ENCODE measurements at places on chromosomes 12 and 14.

- H3K27ac ChIP-seq: peak overlapping the region; percentile 89
- no peaks in the 10 kb centered on the region for H3K27me3 ChIP-seq
- no peaks in the 10 kb centered on the region for H3K36me3 ChIP-seq
- DNase-seq: no peak
- peaks cover 21% of the 10 kb centered on the region for H3K4me1 ChIP-seq
- H3K4me3 ChIP-seq: peak overlapping the region; percentile 37
Observed at GRCh38 chr14:102138961-102139285, 774 bp upstream of the WDR20 start.

- DNase-seq: no peak
- H3K36me3 ChIP-seq: no peaks in the 10 kb centered on the region
- no peaks in the 10 kb centered on the region for H3K27me3 ChIP-seq
- peaks cover 16% of the 10 kb centered on the region for H3K4me1 ChIP-seq
- no peak overlapping the region for H3K4me3 ChIP-seq
Observed at GRCh38 chr12:91419809-91420208, 237.2 kb upstream of the DCN start.

DNA sequence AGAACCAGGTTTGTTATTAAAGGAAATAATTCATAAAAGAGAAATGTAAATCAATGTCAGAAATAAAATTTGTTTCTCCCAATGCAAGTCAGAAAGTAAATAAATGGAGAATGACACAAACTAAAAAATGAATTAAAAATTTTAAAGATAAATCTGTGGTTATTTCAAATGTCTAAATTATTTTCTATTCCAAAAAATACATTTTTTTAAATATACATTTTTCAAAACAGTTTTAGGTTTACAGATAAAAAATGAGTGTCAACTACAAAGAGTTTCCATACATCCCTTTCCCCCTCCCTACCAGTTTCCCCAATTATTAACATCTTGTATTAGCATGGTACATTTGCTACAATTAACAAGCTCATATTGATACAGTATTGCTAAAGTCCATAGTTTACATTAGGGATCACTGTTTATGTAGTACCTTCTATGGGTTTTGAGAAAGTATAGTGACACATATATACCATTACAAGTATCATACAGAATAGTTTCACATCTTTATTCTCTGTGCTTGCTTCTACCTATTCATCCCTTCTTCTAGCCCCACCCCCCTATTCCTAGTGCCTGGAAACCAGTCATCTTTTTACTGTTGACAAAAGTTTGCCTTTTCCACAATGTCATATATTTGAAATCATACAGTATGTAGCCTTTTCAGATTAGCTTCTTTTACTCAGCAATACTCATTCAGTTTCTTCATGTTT lies 104.2 kb downstream of the RALGAPA1 start:
- DNase-seq: no peak
- H3K36me3 ChIP-seq: no peaks in the 10 kb centered on the region
- H3K27me3 ChIP-seq: no peaks in the 10 kb centered on the region
- no peak overlapping the region for H3K27ac ChIP-seq
- H3K4me3 ChIP-seq: no peak overlapping the region

GRCh38 chr14:31960039-31960438 lies 117.1 kb upstream of the ARHGAP5 start:
- H3K27ac ChIP-seq: no peak overlapping the region
- H3K36me3 ChIP-seq: no peaks in the 10 kb centered on the region
- no peaks in the 10 kb centered on the region for H3K27me3 ChIP-seq
- H3K4me3 ChIP-seq: no peak overlapping the region
- DNase-seq: no peak
- H3K4me1 ChIP-seq: no peaks in the 10 kb centered on the region

DNA sequence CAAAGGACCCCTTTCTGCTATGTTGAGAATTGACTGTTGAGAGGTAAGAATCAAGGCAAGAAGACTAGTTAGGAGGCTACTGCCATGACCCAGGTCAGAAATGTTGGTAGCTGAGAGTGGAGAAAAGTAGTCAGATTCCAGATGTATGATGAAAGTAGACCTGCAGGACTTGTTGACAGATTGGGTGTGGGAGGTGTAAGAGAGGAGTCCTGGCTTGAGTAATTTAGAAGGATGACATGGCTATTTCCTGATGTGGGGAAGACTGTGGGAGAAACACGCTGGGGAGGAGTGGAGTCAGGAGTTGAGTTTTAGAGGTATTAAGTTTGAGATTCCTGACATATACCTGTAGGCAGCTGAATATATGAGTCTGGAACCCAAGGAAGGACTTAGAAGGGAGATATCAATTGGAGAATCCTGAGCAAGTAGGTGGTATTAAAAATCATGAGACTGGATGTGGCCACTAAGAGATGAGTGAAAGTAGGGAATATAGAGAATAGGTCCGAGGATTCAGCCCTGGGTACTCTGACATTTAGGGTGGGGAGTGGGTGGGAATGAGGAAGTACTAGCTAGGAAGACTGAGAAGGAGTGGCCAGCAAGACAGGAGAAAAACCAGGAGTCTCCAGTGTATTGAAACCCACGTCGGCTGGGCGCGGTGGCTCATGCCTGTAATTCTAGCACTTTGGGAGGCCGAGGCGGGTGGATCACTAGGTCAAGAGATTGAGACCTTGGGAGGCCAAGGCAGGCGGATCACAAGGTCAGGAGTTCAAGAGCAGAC lies 12.6 kb upstream of the DDX47 start:
- no peaks in the 10 kb centered on the region for H3K36me3 ChIP-seq
- H3K4me1 ChIP-seq: peaks cover 4% of the 10 kb centered on the region
- H3K27ac ChIP-seq: no peak overlapping the region
- no peaks in the 10 kb centered on the region for H3K27me3 ChIP-seq
- no peak for DNase-seq

DNA sequence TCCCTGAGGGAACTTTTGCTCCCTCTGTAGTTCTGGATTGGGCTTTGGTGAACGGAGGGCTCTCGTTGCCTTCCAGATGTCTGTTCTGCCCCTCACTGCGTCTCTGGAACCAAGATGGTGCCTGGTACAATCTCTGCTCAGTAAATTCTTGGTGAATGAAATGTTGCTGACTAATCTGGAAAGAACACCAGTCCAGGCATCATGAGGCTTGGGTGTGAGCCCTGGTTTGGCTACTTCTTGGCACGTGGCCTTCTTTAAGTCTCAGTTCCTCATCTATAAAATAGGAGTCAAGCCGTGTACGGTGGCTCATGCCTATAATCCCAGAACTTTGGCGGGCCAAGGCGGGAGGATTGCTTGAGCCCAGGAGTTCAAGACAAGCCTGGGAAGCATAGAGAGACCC lies 4.3 kb downstream of the HHIPL1 start:
- peaks cover 25% of the 10 kb centered on the region for H3K27me3 ChIP-seq
- peaks cover 11% of the 10 kb centered on the region for H3K4me1 ChIP-seq

- H3K4me3 ChIP-seq: no peak overlapping the region
- no peaks in the 10 kb centered on the region for H3K36me3 ChIP-seq
- H3K27ac ChIP-seq: peak overlapping the region; percentile 25
- no peaks in the 10 kb centered on the region for H3K27me3 ChIP-seq
- H3K4me1 ChIP-seq: peaks cover 9% of the 10 kb centered on the region
Observed at GRCh38 chr12:111761706-111762105, 5.0 kb upstream of the ALDH2 start.

- H3K27me3 ChIP-seq: no peaks in the 10 kb centered on the region
- H3K27ac ChIP-seq: no peak overlapping the region
- H3K4me1 ChIP-seq: no peaks in the 10 kb centered on the region
Observed at GRCh38 chr14:54387328-54387727, 9.5 kb upstream of the CDKN3 start.

DNA sequence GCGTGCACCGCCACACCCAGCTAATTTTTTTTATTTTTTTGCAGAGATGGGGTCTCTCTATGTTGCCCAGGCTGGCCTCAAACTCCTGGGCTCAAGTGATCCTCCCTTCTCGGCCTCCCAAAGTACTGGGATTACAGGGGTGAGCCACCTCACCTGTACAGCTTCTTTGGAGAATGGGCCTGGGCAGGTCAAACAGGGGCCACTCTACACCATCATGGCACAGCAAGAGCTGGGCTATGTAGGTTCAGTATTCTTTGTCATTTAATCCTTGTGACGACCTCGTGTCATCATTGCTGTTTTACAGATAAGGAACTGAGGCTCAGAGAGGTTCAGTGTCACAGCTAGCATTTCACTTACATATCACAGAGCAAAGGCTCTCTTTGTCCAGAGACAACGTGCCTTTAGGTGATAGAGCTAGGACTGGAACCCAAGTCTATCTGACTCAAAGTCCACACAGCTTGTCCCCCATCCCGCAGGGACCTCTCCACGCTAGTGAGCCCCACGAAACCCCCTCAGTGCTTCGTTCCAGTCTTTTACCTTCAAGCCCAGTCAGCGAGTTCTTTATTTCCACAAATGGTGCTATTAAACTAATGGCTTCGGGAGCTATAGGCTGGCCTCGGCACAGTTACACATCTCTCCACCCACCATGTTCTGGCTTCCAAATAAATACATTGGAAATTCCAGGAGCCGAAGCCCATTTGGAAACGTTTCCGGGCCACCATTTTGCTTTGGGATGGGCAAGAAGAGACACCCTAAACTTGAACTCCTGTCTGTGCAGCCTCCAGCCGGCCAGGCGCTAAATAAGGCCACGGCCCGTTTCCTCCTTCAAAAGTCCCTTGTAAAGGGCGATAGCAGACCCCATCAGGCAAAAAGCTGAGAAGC lies 660 bp upstream of the MAP1LC3B2 start:
- H3K4me1 ChIP-seq: peaks cover 19% of the 10 kb centered on the region
- no peak for DNase-seq
- no peaks in the 10 kb centered on the region for H3K36me3 ChIP-seq
- H3K27me3 ChIP-seq: no peaks in the 10 kb centered on the region

DNA sequence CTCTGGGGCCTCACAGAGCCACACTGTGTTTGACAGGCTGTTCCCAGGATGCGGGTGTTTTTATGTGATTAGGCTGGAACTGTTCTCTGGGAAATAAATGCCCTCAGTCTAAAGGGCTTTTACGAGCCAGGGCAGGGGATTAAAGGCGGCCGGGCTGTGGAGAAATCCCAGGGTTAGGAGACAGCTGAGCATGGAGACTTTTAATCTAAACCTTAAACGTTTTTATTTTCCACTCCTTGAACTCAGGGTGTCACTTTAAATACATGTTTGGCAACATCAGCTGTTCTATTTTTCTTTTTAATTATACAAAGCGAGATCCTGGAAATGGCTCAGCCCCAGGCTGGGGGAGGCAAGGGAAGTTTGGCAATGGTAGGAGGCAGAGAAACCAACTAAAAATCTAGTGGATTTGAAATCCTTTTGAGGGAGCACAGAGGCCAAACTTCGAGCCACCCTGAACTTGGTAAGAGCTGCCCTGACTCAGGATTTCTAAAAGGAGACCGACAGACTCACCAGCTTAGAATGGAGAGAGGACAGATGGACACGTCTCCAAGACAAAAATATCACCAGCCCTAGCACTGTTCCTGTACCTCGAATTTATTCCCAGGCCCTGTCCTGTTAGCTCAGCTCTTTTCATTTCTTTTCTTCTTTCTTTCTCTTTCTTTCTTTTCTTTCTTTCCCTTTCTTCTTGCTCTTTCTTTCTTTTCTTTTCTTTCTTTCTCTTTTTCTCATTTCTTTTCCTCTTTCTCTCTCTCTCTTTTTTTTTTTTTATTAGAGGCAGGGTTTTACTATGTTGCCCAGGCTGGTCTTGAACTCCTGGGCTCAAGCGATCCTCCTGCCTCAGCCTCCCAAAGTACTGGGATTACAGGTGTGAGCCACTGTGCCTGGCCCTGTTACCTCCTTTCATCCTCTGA lies 15.8 kb upstream of the ORAI1 start:
- H3K4me3 ChIP-seq: no peak overlapping the region
- no peaks in the 10 kb centered on the region for H3K36me3 ChIP-seq
- H3K27ac ChIP-seq: peak overlapping the region; percentile 72
- peak; percentile 40 for DNase-seq
- H3K4me1 ChIP-seq: peaks cover 13% of the 10 kb centered on the region

- H3K36me3 ChIP-seq: no peaks in the 10 kb centered on the region
- H3K4me1 ChIP-seq: peaks cover 4% of the 10 kb centered on the region
- peak overlapping the region; percentile 76 for H3K27ac ChIP-seq
- peak overlapping the region; percentile 33 for H3K4me3 ChIP-seq
- DNase-seq: peak; percentile 84
- H3K27me3 ChIP-seq: no peaks in the 10 kb centered on the region
Observed at GRCh38 chr12:630656-631632, 32.3 kb downstream of the NINJ2 start.

DNA sequence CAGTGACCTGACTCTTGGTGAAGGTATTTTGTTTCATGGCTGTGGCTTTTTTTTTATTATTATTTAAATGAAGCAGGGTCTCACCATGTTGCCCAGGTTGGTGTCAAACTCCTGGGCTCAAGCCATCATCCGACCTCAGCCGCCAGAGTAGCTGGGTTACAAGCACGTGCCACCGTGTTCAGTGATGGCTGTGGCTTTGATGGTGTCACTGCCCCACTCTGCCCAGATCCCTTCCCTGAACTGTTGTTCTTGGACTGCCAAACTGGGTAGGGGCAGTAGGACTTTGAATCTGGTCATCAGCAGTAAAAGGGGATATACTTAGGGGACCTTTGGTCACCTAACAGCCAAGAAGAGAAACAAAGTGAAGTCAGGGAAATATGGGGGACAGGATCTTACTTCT lies 19.4 kb downstream of the B4GALNT3 start:
- H3K4me1 ChIP-seq: no peaks in the 10 kb centered on the region
- no peaks in the 10 kb centered on the region for H3K27me3 ChIP-seq
- H3K36me3 ChIP-seq: no peaks in the 10 kb centered on the region
- DNase-seq: no peak
- no peak overlapping the region for H3K4me3 ChIP-seq

GRCh38 chr12:129049917-129050316 lies 196.6 kb downstream of the GLT1D1 start:
- no peaks in the 10 kb centered on the region for H3K36me3 ChIP-seq
- H3K4me1 ChIP-seq: no peaks in the 10 kb centered on the region
- no peak overlapping the region for H3K27ac ChIP-seq
- no peaks in the 10 kb centered on the region for H3K27me3 ChIP-seq

- no peaks in the 10 kb centered on the region for H3K27me3 ChIP-seq
- no peak overlapping the region for H3K27ac ChIP-seq
- DNase-seq: no peak
- H3K4me1 ChIP-seq: peaks cover 11% of the 10 kb centered on the region
- no peak overlapping the region for H3K4me3 ChIP-seq
Observed at GRCh38 chr14:64990296-64990695, 3.6 kb downstream of the FNTB start.

DNA sequence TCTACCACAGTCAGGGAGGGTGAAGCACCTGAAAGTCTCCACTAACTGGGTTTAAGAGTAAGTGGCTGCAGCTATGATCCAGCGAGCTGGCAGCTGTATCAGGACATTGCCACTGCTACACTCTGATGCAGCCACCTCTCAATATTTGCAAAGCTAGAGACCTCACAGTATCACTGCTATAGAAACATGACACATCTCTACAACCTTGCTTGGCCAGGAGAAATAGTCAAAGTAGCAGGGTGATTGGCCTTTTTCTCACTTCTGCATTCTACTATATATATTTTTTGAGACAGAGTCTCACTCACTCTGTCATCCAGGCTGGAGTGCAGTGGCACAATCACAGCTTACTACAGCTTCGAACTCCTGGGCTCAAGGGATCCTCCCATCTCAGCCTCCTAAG lies 9.3 kb upstream of the FMNL3 start:
- H3K27ac ChIP-seq: no peak overlapping the region
- peaks cover 52% of the 10 kb centered on the region for H3K27me3 ChIP-seq
- DNase-seq: no peak
- no peaks in the 10 kb centered on the region for H3K4me1 ChIP-seq
- H3K4me3 ChIP-seq: no peak overlapping the region
